Activated CD8-positive, alpha-beta memory T cell treated with anti-CD3 and anti-CD28 coated beads, Interleukin-2, amount 10 ng/mL, durations not matched to agents 7 days and 5 days (primary cell): ENCODE measurements at places on chromosomes 2 and 18. TPM values are rescaled to one million over a fixed set of nuclear protein-coding genes. Genes with fewer than 3 reads are reported as not detected.

SYT4 gene
- not detected for total RNA-seq

ASB18 gene
- not detected for total RNA-seq

ZSWIM2 gene
- total RNA-seq = not detected

FLACC1 gene
- total RNA-seq = 1.3 TPM

SLC1A4 gene
- total RNA-seq = 61.7 TPM

DNA sequence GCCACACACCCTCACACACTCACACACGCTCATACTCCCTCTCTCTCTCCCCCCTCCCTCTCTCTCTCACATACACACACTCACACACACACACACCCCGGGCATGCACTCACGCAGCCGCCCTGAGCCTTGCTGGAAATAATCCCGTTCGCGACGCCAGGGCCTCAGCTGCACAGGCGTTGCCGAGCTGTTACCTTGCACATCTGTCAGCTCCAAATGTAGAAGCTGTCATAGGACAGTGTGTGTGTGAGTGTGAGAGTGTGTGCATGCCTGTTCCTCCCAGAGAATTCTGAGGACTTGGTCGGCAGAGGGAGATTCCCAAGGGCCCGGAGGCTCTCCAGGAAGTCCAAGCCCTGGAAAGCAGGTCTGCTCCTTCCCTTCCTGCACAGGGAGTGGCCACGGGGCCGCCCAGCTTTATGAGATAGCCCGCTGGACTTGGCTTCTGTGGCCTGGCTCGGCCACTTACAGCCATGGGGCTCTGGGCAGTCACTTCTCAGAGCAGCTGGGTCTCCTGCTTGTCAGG is 8.6 kb downstream of the SPR start:
- no peak for DNase-seq
- H3K36me3 ChIP-seq = no peaks in the 10 kb centered on the region
- no peak overlapping the region for H3K4me3 ChIP-seq

DNA sequence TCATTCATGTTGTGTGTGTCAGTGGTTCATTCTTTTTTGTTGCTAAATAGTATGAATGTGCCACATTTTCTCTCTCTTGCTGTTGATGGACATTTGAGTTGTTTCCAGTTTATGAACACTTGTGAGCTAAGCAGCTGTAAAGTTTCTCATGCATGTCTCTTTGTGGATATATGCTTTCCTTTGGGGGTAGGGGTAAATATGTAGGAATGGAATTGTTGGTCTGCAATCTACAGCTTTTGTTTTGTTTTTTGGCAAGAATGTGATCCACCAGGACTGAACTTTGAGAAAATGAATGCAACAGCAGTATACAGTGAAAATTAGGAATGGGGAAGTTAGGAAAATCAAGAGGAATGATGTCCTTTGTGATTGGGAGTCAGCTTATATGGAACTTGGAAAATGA is 226.3 kb downstream of the CDCA7 start:
- no peak for DNase-seq
- no peaks in the 10 kb centered on the region for H3K4me1 ChIP-seq
- no peak overlapping the region for H3K27ac ChIP-seq
- H3K36me3 ChIP-seq = no peaks in the 10 kb centered on the region
- peaks cover 14% of the 10 kb centered on the region for H3K27me3 ChIP-seq

GRCh38 chr18:44968336-44968735 is 287.6 kb downstream of the SETBP1 start:
- H3K27me3 ChIP-seq = no peaks in the 10 kb centered on the region
- no peak for DNase-seq
- peaks cover 8% of the 10 kb centered on the region for H3K4me1 ChIP-seq
- no peak overlapping the region for H3K4me3 ChIP-seq

DNA sequence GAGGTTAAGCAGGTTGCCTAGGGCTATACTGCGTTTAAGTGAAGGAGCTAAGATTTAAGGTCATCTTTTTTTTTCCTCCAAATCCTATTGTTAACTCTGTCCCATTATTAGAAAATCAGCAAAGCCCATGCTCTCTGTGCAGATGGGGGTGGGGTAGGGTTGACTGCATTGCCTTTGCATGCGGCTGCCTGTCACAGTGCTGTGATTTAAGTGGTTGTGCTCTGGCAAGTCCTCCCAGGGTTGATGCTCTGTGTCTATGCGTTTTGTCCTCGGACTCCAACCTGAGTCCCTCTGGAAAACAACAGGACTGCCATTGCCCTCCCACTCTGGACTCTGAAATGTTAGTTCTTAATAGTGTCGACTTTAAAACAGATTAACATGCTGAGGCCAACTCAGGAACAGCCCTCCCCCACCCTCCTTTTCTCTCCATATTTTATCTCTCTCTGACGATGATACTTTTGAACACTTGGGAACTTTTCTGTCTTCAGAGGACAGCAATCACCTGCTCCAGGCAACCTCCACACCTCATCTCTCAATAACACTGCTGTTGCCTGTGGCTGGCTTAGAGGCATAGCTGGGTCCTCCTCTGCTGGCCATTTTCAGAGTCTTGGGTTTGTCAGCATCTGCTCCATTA is 5.8 kb downstream of the FHOD3 start:
- H3K27me3 ChIP-seq = peaks cover 61% of the 10 kb centered on the region
- DNase-seq = no peak
- H3K4me1 ChIP-seq = no peaks in the 10 kb centered on the region
- H3K36me3 ChIP-seq = no peaks in the 10 kb centered on the region
- no peak overlapping the region for H3K27ac ChIP-seq

DNA sequence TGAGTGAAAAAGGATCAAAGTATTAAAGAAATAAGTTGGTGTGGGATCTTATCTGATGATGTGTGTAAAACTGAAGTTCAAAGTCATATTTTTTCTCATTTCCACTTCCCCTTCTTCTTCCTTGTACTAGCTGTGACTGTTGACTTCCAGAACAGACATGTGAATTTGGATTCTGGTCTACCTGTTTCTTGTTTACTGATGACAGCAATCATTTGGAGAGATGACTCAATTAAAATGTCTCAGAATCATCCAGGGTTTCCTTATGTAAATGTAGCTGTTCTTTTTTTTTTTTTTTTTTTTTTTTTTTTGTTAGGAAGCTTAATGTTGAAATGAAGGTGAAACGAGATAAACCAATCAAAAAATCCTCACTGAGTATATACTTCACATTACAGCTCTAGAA is 819.9 kb upstream of the PIK3C3 start:
- H3K36me3 ChIP-seq = no peaks in the 10 kb centered on the region
- DNase-seq = no peak
- no peaks in the 10 kb centered on the region for H3K4me1 ChIP-seq
- no peak overlapping the region for H3K27ac ChIP-seq
- H3K4me3 ChIP-seq = no peak overlapping the region

DNA sequence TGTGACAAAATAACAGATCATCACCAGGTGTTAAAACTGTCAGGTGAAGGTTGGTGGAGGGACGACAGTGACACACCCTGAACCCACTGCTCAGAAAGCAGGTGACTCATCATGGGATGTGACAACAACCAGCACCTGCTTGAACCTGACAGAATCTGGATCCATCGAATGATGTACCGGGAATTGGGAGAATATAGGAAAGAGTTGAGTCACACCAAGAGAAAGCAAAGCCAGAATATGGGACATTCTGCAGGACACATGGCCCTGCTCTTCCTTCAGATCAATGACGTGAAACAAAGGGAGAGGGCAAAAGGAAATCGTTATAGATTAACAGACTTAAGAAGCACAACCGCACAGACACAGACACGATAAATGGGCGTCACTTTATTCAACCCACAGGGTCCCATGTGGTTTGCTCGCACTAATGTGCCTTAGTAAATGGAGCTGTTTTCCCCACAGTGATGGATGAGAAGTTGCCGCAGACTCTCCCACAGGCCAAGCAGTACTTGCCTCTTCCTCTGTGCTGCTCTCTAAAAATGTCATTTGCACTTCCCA is 100.1 kb downstream of the CRACDL start:
- H3K4me3 ChIP-seq = peak overlapping the region; percentile 36
- H3K4me1 ChIP-seq = peaks cover 38% of the 10 kb centered on the region
- H3K27me3 ChIP-seq = peaks cover 5% of the 10 kb centered on the region
- H3K27ac ChIP-seq = peak overlapping the region; percentile 75
- peak; percentile 69 for DNase-seq

- no peak overlapping the region for H3K27ac ChIP-seq
- DNase-seq = no peak
- H3K27me3 ChIP-seq = peaks cover 23% of the 10 kb centered on the region
- H3K36me3 ChIP-seq = peaks cover 2% of the 10 kb centered on the region
- H3K4me1 ChIP-seq = no peaks in the 10 kb centered on the region
- no peak overlapping the region for H3K4me3 ChIP-seq
Measured at GRCh38 chr18:54238173-54238936, 13.9 kb upstream of the MBD2 start.
